ENCODE measurements at places on chromosomes 7 and 10. TPM values are rescaled to one million over a fixed set of nuclear protein-coding genes. Genes with fewer than 3 reads are reported as not detected.

GRCh38 chr10:123571978-123572377, 94.2 kb upstream of the GPR26 start:
- DNase-seq = no peak

DNA sequence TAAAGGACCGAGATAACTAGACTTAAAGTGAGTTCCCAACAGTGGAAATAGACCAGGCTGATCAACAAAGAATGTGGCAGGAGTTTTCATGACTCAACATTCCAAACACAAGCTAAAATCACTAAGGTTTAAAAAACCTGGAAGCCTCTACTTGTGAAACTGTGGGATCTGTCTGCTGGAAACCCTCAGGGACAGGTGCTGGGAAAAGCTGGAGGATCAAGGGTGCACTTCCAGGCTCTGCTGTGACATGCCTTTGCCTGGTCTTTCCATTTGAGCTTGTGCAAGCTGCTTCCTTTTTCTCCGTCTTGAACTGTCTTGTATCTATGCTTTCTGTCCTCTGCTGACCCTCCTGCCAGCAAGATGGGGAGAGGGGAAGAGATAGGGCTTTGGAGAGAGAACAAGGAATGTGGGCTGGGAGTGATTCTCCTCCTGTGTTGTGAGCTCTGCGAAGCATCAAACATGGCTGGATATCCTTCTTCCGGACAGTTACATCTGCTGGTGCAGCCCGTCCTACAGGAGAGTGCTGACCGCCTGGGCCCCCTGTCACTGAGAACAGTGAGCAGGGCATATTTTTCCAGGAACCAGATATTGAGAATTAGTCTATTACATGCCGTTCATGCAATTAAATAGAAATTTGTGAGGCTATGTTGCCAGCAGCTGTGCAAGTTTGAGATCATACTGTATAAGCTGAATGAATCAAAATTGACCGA, 25.5 kb downstream of the ARHGAP22 start:
- peak; percentile 44 for DNase-seq

Gene SLC18A3
- total RNA-seq = not detected

Gene OPN4
- total RNA-seq = not detected

Gene GIMAP4
- total RNA-seq = not detected

Data from foreskin keratinocyte (primary cell).